CD4-positive, alpha-beta T cell treated with Interleukin-17A for 1 hour (primary cell): ENCODE measurements at places on chromosomes 16 and 17.

- peak; percentile 30 for DNase-seq
These were observed 1.4 kb downstream of the AXIN2 start for GRCh38 chr17:65559804-65560627.

GRCh38 chr17:14619821-14620220 lies 318.9 kb downstream of the HS3ST3B1 start:
- no peak for DNase-seq

DNA sequence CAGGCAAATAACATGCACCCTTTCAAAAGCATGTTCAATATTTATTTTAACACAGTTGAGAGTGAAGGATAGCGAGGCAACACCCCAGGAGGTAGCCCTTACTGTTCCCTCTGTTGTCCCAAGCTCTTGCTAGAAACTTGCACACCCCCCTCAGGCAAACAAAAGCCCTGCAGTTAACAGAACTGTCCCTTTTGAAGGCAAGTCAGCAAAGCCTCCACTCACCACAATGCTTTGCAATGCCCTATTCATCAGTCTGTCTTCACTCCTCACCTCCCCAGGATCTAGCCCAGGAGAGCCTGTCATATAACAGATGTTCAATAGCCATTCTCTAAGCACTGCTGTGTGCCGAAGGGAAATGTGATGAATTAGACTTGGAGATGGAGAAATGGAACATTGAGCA lies 3.5 kb upstream of the CNEP1R1 start:
- DNase-seq, result no peak

- no peak for DNase-seq
These were observed 17.7 kb downstream of the KDM8 start for GRCh38 chr16:27220991-27221390.

GRCh38 chr17:11712456-11712855 lies 114.2 kb downstream of the DNAH9 start:
- DNase-seq, result no peak
